T-helper 17 cell (primary cell): ENCODE measurements at places on chromosomes 1 and 21. TPM values are rescaled to one million over a fixed set of nuclear protein-coding genes. Genes with fewer than 3 reads are reported as not detected.

DNA sequence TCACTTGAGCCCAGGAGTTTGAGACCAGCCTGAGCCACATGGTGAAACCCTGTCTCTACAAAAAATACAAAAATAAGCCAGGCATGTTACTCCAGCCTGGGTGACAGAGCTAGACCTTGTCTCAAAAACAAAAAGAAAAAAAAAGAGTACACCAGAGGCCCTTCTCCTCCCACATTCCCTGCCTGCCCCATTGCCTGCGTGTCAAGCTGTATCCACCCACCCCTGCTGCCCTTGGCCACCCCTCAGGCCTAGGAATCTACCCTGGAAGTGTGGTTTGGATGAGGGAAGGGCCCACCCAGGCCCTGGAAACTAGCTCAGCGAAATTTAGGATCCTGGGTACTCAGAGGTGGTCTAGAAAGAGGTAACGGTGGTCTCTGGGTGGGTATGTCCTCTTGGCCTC is 25.7 kb upstream of the WASF2 start:
- H3K27ac ChIP-seq = no peak overlapping the region
- H3K4me3 ChIP-seq = no peak overlapping the region
- no peak for DNase-seq
- H3K36me3 ChIP-seq = no peaks in the 10 kb centered on the region
- peaks cover 12% of the 10 kb centered on the region for H3K4me1 ChIP-seq

The C1orf94 gene
- not detected for total RNA-seq

GRCh38 chr1:56948403-56949023 is 17.3 kb downstream of the C8B start:
- no peak overlapping the region for H3K4me3 ChIP-seq
- no peaks in the 10 kb centered on the region for H3K36me3 ChIP-seq
- no peaks in the 10 kb centered on the region for H3K27me3 ChIP-seq

DNA sequence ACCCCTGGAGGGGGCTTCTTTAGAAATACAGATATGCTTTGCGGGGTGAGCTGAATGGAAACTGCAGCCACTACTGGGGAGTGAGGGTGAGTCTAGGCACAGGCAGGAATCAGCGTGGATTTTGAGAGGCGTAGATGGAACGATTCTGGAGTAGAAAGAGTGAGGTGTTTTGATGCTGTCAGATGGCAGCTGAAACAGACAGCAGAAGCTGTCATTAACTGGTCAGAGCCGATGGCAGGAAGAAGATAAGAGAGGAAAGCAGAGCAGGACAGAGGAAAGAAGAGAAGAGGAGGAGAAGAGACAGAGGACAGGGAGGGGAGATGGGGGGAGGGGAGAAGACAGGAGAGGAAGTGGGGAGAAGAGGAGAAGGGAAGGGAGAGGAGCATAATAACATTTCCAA is 138.5 kb downstream of the LRIG2 start:
- H3K4me1 ChIP-seq = peaks cover 3% of the 10 kb centered on the region
- H3K36me3 ChIP-seq = peaks cover 2% of the 10 kb centered on the region
- H3K27me3 ChIP-seq = peaks cover 55% of the 10 kb centered on the region
- DNase-seq = no peak
- H3K27ac ChIP-seq = no peak overlapping the region
- H3K4me3 ChIP-seq = no peak overlapping the region

- no peaks in the 10 kb centered on the region for H3K36me3 ChIP-seq
- no peaks in the 10 kb centered on the region for H3K4me1 ChIP-seq
- DNase-seq = no peak
- H3K4me3 ChIP-seq = no peak overlapping the region
Observed at GRCh38 chr1:29563571-29563970, 327.2 kb downstream of the PTPRU start.

DNA sequence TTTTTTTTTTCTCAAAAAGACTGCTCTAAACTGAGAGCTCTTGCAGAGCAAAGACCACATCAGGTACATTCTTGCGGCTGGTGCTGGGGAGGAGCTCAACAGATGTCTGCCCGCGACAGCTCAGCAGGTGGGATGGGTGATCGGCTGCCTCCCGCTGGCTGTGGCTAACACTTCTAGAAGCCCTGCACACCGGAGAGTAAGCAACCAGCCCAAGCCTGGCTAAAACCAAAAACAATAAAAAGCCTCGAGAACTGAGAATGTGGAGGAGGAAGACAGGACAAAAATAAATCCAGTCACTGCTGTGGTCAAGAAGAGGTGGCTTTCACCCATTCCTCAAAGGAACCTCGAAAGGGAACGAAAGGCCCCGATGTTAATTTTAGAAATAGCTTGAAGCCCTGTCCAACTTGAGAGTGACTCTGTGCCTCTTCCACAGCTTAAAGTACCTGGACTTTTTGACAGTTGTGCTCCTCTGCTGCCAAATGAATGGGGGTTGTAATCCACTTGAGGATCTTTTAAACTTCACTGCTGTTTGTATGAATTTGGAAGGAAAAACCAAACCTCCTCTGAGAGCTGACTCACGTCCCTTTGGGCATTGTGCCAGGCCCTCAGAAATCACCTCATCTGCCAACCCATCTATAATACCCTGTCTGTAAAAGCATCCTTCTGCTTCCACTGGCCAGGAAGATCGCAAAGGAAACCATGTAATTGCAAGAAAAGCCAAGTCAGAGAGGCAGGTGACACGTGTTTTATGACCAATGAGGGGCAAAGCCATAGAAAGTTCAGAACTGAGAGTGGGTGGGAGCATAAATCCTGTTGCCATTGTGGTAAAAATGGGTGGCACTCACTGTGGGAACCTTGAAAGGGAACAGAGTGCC is 78.6 kb downstream of the KCNN3 start:
- peaks cover 34% of the 10 kb centered on the region for H3K27me3 ChIP-seq
- peak overlapping the region; percentile 81 for H3K27ac ChIP-seq
- H3K36me3 ChIP-seq = no peaks in the 10 kb centered on the region
- H3K4me1 ChIP-seq = peaks cover 7% of the 10 kb centered on the region
- peak overlapping the region; percentile 84 for H3K4me3 ChIP-seq

- H3K27me3 ChIP-seq = no peaks in the 10 kb centered on the region
- DNase-seq = no peak
- H3K4me1 ChIP-seq = peaks cover 51% of the 10 kb centered on the region
- H3K27ac ChIP-seq = peak overlapping the region; percentile 99
- H3K36me3 ChIP-seq = peaks cover 11% of the 10 kb centered on the region
Observed at GRCh38 chr1:203302456-203302855, 2.9 kb upstream of the BTG2 start.

The BNIPL gene
- total RNA-seq = 0.57 TPM

DNA sequence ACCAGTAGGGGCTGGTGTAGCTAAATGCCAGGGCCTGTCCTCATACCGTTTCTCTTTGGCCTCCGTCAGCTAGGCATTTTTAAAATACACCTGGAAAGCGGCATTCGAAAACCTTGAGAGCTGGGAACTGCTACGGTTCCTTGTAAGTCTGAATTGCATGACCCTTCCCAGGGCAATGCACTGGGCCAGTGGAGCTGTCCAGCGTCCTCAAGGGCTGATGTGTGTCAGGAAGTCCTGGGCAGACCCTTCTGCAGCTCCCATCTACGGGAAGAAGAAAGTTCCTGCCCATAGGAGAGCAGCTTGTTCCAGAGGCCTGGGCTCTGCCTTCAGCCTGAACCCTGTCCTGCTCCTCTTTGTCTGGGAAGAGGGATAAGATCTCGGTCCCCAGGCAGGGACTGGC is 34.1 kb downstream of the UBASH3A start:
- H3K27me3 ChIP-seq = no peaks in the 10 kb centered on the region
- peak overlapping the region; percentile 88 for H3K27ac ChIP-seq
- DNase-seq = no peak
- H3K4me1 ChIP-seq = peaks cover 33% of the 10 kb centered on the region
- peaks cover 20% of the 10 kb centered on the region for H3K36me3 ChIP-seq

GRCh38 chr1:207306603-207307002 is 14.9 kb upstream of the CD55 start:
- H3K4me3 ChIP-seq = no peak overlapping the region
- H3K4me1 ChIP-seq = peaks cover 12% of the 10 kb centered on the region
- no peak for DNase-seq
- no peak overlapping the region for H3K27ac ChIP-seq
- peaks cover 2% of the 10 kb centered on the region for H3K36me3 ChIP-seq

DNA sequence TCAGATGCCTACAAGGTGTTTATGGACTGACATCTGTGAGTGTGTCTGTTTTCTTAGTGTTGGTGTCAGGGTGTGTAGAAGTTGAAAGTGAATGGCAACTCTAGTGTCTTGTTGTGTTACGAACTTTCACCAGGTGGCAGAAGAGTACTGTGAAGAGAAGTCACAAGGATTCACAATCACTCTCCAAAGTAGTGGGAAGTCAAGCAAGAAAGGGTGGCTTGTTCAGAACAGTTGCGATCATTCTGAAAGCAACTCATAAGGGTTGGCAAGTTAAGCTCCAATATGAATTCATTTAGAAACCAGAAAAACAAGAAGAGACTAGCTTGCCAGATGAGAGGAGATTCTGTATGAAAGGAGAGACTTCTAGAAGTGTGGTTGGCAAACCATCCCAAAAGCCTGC is 86.1 kb downstream of the FASLG start:
- no peaks in the 10 kb centered on the region for H3K27me3 ChIP-seq
- peak overlapping the region; percentile 74 for H3K4me3 ChIP-seq
- H3K4me1 ChIP-seq = peaks cover 30% of the 10 kb centered on the region

- DNase-seq = no peak
- no peak overlapping the region for H3K4me3 ChIP-seq
- no peaks in the 10 kb centered on the region for H3K4me1 ChIP-seq
Observed at GRCh38 chr1:170305777-170306512, 160.2 kb downstream of the NTMT2 start.

- H3K27ac ChIP-seq = no peak overlapping the region
- no peaks in the 10 kb centered on the region for H3K36me3 ChIP-seq
- no peaks in the 10 kb centered on the region for H3K27me3 ChIP-seq
- peaks cover 2% of the 10 kb centered on the region for H3K4me1 ChIP-seq
- DNase-seq = no peak
Observed at GRCh38 chr1:3736708-3737107, 15.5 kb upstream of the CCDC27 start.

DNA sequence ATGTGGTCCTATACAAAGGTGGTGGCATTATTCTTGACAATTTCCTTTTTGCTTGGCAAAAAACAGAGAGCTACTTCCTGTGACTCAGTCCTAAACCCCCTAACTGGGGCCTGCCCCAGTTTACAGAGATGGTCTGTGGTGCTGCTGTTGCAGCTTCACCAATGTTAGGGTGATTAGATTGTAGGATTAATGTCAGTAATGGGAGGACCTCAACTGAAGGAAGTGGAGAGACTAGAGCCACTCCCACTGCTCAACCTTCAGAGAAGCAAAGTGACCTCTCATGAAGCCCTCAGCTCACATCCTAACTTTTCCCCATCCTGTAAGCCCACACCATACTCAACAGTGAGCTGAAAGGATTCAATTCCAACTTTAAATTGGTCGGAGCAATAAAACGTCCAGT is 3.6 kb downstream of the S100A6 start:
- H3K4me1 ChIP-seq = peaks cover 56% of the 10 kb centered on the region
- peak overlapping the region; percentile 95 for H3K4me3 ChIP-seq
- peak overlapping the region; percentile 96 for H3K27ac ChIP-seq
- no peaks in the 10 kb centered on the region for H3K36me3 ChIP-seq
- H3K27me3 ChIP-seq = no peaks in the 10 kb centered on the region

DNA sequence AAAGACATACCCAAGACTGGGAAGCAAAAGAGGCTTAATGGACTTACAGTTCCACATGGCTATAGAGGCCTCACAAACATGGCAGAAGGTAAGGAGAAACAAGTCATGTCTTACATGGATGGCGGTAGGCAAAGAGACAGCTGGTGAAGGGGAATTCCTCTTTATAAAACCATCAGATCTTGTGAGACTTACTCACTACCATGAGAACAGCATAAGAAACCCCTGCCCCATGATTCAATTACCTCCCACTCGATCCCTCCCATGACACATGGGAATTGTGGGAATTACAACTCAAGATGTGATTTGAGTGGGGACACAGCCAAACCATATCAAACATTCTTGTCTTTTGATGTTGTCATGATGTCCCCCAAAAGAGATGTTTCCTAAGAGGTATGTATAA is 103.3 kb downstream of the DUSP10 start:
- no peak overlapping the region for H3K27ac ChIP-seq
- no peaks in the 10 kb centered on the region for H3K36me3 ChIP-seq
- DNase-seq = no peak
- no peak overlapping the region for H3K4me3 ChIP-seq

- H3K4me3 ChIP-seq = no peak overlapping the region
- H3K27me3 ChIP-seq = no peaks in the 10 kb centered on the region
- H3K4me1 ChIP-seq = peaks cover 9% of the 10 kb centered on the region
- no peaks in the 10 kb centered on the region for H3K36me3 ChIP-seq
Observed at GRCh38 chr21:42508371-42508770, 5.3 kb upstream of the SLC37A1 start.

The APOBEC4 gene
- not detected for total RNA-seq

- H3K4me1 ChIP-seq = peaks cover 60% of the 10 kb centered on the region
- peak overlapping the region; percentile 100 for H3K27ac ChIP-seq
- peak overlapping the region; percentile 95 for H3K4me3 ChIP-seq
- DNase-seq = no peak
Observed at GRCh38 chr1:44812822-44813543, 4.7 kb downstream of the BTBD19 start.
